ENCODE measurements at places on chromosomes 4 and X.

GRCh38 chr4:151430740-151431457 is 21.9 kb downstream of the FHIP1A start:
- no peak for DNase-seq

DNA sequence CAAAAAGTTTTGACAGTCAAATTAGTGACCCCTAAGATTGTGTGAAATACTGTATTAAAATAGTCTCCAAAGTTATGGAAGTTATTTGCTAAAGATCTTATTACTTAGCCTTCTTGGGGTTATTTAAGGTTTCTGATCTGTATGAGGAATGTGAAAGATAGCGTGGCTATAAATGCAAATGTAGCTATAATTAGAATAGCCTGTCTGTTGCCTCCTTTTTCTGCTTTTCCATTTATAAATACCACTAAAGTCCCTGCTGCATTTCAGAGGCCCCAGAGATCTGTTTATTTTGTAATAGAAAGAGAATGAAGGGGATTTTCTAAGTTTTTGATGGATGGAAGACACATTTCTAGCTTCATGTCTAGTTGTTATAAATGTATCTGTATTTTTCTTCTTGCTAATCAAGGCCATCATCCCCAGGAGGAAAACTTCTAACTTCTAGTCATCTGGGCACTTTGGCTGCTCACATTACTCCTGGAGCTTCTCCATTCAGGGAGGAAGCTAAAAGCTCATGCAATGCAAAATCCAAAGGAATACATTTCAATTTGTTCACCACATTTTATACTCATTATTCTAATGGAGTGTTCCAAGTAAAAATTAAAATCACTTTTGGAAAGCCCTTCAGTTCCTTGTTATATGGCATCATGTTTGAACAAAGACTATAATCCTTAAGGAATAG is 73.9 kb downstream of the INTS12 start:
- DNase-seq, result no peak

DNA sequence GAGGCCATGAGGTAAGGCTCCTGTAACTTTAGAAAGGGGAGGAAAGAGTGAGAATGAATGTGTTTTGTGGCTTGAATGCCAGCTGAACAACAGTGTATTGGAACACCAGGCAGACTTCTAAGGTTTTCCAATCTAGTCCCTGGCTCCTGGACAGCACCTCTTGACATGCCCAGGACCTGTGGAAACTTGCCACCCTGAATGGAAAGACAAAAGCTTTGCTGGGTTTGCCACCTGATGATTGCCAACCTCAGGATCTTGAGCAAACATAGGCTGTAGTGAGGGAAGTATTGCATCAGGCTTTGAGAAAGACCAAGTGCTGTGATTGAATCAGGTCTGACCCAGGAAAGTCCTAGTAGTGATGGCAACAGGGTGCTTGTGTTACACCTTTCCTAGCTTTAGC is 1393.1 kb upstream of the DIAPH2 start:
- no peak for DNase-seq

DNA sequence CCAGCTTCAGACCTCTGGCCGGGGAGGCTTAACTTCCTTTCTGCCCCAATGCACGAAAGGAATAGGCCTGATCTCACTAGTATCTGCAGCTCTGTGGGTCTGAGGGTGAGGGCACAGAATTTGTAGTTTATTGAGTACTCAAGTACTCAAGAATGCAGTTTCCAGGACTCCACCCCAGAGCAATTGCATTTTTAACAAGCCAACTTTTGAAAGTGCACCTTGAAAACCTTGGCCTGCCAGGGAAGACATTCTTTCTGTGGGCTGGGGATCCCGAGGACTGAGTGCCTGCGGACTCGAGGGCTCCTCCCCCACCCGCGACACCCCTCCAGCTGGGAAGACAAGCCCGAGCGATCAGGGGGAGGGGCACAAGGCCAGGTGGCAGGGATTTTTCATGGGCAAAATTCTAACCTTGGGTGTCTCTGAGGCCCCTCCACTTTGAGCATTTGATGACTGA is 22.4 kb downstream of the RS1 start:
- no peak for DNase-seq

DNA sequence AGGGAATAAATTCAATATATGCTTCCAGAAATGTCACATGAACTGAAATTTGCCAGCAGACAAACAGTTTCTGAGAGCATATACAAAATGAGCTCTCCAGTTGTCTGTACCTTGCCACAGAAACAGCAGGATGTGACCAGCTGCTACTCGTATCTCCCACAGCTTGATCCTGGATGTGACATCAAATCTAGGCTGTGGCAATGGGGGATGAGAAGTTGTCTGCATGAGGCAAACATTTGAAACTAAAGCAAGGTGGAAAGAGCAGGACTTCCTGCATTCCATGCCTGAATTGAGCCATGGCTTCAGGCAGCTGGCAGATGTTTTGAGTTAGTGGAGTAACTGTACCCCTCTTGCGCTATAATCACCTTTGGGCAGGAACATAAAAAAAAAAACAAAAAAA is 1724.0 kb downstream of the RPA4 start:
- no peak for DNase-seq

DNA sequence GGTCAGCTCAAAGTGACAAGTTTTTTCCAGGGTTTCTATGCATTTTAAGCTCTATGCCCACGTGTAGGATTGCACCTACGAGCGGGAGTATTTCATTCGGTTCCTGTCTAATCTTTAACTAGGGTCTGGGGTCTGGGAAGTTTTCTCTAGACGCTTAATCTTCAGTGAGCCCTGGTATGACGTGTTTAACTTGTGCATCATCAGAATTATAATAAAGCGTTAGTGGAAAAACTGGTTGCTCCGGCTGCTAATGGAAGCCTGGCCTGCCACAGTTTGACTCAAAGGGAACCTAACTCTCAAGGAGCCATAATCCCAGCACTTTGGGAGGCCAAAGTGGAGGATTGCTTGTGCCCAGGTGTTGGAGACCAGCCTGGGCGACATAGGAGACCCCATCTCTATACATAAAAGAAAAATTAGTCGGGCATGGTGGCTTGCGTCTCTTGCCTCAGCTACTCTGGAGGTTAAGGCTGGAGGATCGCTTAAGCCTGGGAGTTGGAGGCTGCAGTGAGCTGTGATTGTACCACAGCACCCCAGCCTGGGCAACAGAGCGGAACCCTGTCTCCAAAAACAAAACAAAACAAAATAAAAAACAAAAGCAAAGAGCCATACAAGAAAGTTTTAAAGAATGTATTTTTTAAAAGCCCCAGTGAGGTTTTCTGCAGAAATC is 30.2 kb downstream of the ARSD start:
- DNase-seq, result no peak

DNA sequence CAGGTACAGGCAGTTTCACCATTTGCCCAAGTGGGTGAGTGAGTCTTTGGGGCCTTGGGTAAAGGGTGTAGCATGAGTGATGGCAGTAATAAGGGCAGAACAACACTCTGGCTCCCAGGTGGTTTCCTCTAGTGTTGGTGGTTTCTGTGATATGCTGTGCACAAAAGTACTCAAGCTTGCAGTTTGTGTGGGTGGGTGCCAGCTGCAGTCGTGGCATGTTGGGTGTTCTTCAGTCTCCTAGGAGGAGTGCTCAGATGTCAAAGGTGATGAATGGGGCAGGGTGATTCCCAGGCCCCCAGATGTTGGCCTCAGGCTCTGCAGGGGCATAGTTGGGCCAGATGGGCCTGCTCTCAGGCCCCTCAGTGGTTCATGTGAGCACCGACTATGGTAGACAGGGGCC is 166.1 kb upstream of the KLF8 start:
- no peak for DNase-seq

DNA sequence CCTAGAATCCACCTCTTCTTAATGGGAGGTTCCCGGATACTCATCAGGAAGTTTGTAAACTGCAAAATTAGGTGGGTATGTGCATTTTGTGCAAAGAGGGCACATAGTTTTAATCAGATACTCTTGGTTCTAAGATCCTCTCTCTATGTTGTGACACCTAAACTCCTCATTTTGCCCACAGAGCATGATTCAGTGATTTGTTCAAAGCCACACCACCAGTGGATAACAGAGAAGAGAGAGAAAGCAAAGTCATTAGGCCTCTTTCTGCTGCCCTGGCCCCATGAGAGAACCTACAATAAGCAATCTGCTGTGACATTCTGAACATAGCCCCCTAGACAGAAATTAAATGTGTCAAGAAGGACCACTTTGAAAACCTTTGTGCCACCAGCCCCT is 72.3 kb upstream of the STIM2 start:
- DNase-seq, result no peak

GRCh38 chr4:150063128-150063527 is 15.1 kb upstream of the DCLK2 start:
- DNase-seq, result no peak

DNA sequence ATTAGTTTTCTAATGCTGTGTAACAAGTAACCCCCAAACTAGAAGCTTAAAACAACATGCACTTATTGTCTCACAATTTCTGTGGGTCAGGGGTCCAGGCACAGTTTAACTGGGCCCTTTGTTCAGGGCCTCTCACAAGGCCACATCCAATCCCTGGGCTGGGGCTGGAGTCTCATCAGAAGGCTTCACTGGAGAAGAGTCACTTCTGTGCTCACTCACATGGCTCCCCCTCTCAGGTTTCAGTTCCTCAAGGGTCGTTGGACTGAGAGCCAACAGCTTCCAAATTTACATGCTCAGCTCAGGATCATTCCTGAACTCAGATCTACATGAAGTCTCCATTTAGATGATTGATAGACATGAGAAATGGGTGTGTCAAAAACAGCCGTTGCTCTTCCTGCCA is 77.1 kb downstream of the EVC start:
- DNase-seq, result no peak

- DNase-seq, result no peak
Observed at GRCh38 chr4:75005727-75006126, 72.8 kb downstream of the PARM1 start.

GRCh38 chrX:40947276-40947675 is 138.0 kb upstream of the USP9X start:
- DNase-seq, result no peak

- no peak for DNase-seq
Observed at GRCh38 chr4:150784305-150784704, 202.4 kb downstream of the MAB21L2 start.

- DNase-seq, result no peak
Observed at GRCh38 chr4:156113138-156113765, 159.6 kb upstream of the CTSO start.

DNA sequence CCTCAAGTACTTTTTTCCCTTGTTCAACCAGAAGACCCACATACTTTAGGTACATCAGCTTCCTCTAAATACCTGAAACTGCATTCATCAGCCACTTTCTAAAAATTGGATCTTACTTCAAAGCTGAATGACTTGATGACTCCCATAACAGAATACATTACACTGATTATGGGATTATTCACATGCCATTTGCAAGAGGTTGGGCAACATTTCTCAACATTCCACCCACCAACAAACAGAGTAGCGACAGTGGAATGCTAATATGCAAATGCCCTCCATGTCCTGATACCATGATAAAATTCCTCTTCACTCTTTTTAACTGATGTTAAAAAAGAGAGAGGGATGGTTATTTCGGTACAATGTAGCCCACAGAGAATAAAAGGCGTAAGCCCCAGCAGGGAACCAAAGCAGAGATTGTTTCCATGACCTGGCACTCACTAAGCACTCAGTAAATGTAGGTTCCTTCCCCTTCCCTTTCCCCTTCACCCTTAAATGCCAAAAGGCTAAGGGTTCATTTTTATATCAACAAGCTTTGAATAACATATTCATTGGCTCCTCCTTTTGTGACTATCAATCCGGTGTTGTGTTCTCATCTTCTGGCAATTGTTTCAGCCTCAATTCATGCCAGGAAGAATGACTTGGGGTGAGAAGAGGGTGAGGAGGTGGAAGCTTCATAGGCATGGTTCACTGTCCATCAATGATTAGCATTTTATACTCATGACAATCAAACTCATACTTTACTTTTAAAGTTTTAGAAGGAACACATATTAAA is 317.2 kb downstream of the DHX15 start:
- no peak for DNase-seq

- no peak for DNase-seq
Observed at GRCh38 chr4:38113132-38113531, 152.9 kb downstream of the PTTG2 start.

- no peak for DNase-seq
Observed at GRCh38 chr4:109676886-109677285, 26.4 kb downstream of the CASP6 start.

GRCh38 chrX:121649417-121649816 is 602.0 kb downstream of the GLUD2 start:
- no peak for DNase-seq

DNA sequence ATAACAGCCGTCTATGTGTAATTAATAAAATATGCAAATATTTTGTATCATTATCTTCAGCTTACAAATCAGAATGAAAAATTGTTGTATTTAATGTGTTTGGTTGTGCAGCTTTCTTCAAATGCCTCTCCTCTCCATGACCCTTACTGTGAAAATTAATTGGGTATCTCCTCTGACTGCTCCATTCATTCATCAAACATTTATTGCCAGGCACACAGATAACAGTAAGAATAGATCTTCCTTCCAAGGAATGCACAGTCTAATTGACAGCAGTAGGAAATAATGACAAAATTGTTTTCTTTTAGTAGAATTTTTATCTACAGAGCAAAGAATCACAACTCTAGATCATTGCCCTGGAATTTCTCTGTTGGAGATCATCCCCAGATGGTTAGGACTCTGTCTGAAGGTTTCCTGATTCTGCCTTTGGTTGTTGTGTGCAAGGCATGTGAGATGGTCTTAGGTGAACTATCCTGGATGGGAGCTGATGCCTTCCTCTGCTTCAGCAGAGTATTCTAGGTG is 395.0 kb upstream of the FAT1 start:
- DNase-seq, result no peak

- DNase-seq, result no peak
Observed at GRCh38 chr4:169870507-169870906, 112.8 kb upstream of the HPF1 start.

- DNase-seq, result no peak
Observed at GRCh38 chr4:88251924-88252323, 32.4 kb downstream of the PPM1K start.

GRCh38 chr4:103002551-103002950 is 17.0 kb downstream of the SLC9B1 start:
- DNase-seq, result no peak

DNA sequence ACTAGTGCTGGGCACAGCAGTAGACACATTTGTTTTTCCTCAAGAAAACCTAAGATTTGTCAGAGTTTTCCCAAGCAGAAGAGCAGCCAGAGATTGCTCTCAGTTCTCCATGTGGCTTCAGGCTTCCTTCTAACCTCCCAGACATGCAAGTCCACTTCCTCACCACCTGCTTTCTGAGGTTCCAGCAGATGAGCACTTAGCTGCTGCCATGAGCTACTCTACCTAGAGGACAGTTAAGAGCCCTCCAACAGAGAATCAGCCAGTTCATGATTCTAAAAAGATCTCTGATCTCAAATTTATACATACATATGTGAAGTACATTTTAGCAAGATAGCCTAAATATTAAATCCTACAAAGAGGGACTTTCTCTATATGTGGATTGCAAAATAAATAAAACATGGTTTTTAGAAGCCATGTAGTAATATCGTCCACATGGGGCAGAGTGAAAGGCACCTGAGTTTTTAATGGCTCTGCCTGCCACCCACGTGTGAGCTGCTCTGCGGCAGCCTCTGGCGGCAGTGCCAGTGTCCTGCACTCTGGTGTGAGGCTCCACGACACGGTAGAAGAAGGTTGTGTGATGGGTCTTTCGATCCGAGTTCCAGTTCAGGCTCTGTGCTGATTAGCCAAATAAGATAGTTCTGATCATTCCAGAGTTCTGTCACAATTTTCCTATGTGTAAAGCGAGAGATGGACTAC is 10.3 kb downstream of the CYP4V2 start:
- DNase-seq, result peak; percentile 75

- no peak for DNase-seq
Observed at GRCh38 chr4:83417566-83417965, 38.1 kb downstream of the HELQ start.

GRCh38 chrX:48749182-48749581 is 12.4 kb upstream of the GLOD5 start:
- no peak for DNase-seq

GRCh38 chr4:72843466-72843865 is 226.1 kb downstream of the COX18 start:
- no peak for DNase-seq
